ENCODE measurements at places on chromosomes 11 and 22.

DNA sequence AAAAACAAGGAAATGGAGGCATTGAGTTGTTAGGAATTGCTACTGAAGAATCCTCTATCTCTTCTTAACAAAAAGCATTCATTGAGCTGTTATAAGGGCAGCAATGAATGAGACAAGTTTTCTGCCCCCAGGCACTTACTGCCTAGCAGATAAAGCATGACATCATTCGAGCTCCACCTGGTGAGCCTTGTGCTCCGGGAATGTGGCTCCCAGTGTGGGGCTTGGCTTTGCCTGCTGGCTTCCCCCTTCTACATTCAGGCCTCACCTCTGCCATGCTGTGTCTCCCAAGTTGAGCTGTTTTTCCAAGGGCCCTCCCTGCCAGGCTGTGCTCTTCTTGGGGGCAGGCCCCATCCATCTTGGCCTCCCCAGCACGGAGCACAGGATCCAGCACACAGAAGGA is 56.9 kb upstream of the EIF3D start:
- no peak for DNase-seq

GRCh38 chr11:108663154-108663877 is 1.6 kb upstream of the DDX10 start:
- no peak for DNase-seq

GRCh38 chr11:45653277-45653676 is 12.1 kb downstream of the CHST1 start:
- DNase-seq = no peak

DNA sequence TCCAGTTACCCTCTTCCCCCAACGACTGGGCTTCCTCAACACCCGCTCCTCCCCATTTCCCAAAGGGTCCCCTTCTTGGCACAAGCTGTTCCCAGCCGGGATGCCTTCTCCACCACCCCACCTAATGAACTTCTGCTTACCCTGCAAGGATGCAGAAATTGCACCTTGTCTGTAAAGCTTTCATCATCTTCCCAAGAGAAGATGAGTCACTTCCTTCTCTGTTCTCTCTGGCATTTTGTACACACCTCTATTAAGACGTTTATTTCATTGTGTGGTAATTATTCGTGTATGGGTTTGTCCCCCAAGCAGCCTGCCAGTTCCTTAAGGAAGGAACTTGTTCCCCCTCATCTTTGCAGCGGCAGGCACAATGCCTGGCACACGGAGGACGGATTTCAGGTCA is 351.1 kb downstream of the CADM1 start:
- no peak for DNase-seq

- no peak for DNase-seq
Observed at GRCh38 chr22:43376765-43377547, 33.8 kb upstream of the SCUBE1 start.

DNA sequence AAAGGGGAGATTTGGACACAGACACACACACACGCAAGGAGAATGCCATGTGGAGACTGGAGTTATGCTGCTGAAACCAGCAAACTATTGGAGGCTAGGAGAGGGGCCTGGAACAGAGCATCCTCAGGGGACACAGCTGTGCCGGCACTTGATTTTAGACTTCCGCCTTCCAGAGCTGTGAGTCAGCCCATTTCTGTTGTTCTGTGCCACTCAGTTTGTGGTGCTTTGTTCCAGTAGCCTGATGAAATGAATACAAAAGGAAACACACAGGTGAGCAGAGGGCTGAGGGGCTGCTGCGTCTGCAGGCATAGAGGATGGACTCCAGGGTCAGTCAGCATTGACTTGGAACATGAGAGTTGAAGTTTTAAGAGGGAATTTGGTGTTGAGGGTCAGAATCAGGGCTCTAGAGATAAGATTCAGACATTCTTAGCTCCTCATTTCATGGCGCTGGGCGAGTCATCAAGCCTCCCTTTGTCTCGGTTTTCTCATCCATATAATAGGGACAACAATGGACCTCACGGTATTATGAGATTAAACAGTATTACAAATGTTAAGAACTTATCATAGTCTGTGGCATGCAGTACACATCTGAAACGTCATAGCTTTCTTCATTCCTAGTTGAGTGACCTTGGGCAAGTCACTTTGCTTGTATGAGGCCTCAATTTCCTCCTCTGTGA is 191.0 kb downstream of the MIAT start:
- DNase-seq = no peak

All from pons (tissue), 1 donor.